NCI-H2081 treated with DMSO at 0.1 percent for 48 hours (cell line): ENCODE measurements at places on chromosomes 3 and 15.

GRCh38 chr3:89114841-89115223 is 7.4 kb downstream of the EPHA3 start:
- no peak for DNase-seq

DNA sequence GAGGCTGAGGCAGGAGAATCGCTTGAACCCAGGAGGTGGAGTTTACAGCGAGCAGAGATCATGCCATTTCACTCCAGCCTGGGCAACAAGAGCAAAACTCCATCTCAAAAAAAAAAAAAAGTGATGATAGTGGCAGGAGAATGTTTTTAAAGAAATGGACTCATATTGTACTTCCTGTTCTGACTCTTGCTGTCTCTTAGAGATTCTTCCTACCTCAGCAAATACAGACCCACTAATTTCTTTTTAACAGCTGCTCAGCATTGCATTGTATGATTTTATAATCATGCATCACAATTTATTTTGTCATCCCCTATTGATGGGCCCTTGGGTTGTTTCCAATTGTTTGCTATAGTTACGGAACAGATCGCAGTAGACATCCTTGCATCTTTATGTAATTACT is 8.8 kb upstream of the ANKDD1A start:
- no peak for DNase-seq

GRCh38 chr15:74320352-74321247 is 46.8 kb downstream of the CYP11A1 start:
- peak; percentile 27 for DNase-seq

DNA sequence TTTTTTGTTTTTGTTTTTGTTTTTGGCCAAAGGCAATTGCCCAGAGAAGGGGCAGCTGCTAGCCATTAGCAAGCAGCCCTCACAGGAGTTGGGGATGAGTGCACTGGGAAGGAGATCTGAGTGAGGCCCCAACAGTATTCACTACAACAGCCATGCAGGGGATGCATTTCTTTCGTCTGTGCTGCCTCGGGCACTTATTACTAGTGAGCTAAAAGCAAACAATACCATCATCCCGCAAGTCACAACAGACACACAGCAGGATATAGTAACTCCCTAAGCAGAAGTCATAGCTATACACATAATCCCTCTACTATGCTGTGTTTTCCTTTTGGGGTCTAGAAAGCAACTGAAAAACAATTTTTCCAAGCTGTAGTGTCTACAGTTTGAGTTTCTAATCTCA is 27.2 kb downstream of the CRTAP start:
- no peak for DNase-seq

DNA sequence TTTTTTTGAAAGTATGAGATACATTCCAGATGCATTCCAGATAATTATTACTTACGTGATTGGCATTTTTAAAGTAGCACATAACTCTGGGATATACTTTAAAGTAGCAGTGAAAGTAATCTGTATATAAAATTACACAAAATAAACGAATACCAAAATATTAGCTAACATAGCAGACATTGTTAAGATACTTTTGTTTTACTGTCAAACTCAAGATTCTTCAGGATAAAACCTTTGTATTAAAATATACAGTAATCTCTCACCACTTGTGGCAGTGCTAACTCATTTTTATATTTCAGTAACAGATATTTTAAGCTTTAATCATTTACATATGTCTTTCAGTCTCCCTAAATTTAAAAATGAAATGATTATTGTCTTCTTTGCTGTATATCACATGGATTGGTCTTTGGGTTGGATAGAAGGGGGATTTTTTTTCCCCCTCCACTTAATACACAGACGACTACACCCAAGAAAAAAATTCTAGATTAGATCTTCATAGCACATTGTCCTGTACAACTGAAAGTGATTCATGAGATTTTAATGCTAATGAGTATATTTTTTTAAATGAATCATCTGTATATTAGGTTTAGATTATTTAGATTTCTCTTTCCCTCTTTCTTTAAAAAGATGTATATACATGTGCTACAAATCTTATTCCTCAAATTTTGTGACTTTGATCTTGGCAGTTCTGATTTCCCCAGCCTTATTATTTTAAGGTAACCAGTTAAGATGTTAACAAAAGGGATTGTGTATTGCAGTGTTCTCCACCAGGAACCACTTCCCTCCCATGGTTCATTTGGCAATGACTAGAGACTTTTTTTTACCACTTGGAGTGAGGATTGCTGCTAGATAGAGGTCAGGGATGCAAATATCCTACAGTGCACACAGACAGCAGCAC is 24.5 kb upstream of the EBLN2 start:
- no peak for DNase-seq
